Stimulated activated CD4-positive, alpha-beta T cell treated with anti-CD3 and anti-CD28 coated beads, Interleukin-15, amount 100 ng/mL, for 1 hour (primary cell): ENCODE measurements at places on chromosomes 1 and 21.

GRCh38 chr21:45806042-45806441 is 162.5 kb downstream of the PCBP3 start:
- no peak for DNase-seq

GRCh38 chr1:224724566-224724965 is 108.4 kb downstream of the CNIH3 start:
- no peak for DNase-seq

DNA sequence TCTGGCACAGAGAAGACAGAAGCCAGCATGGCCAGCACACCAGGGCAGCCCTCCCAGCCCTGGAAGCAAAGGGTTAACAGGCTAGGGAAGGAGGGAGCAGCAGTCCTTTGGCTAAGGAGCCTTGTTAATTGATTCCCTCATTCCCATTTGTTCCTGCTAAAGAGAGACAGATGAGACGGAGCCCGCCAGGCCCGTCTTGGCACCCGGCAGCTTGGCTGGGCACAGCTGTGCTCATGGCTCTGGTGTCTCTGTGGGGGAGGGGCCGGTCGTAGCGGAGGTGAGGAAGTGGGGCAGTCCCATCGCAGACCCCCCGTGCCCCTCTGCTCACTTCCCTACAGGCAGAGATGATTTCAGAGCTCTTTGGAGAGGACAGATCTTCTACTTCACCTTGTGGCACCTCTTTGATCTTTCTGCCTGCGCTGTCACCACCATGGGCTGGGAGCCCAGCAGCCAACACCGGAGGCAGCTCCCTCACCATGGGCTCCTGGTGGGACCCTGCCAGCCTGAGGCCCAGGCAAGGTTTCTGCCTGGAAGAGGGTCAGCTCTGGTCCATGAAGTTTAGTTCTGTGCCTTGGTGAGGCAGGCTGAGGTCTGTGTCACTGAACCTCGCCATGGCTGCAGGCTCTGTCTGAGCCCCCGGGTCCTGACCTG is 38.0 kb downstream of the FOXO6 start:
- DNase-seq, result no peak

DNA sequence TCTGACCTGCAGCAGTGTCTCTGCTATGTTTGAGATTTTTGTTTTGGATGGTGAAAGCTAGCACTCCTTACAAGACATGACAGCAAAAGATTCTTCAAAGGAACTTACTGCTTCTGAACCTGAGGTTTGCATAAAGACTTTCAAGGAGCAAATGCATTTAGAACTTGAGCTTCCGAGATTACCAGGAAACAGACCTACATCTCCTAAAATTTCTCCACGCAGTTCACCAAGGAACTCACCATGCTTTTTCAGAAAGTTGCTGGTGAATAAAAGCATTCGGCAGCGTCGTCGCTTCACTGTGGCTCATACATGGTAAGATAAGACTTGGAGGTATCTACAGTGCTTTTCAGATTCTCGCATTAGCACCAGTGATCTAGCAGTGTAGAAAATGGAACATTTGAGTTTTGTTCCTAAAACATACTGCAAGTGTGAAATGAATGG is 200.2 kb downstream of the PDE4B start:
- DNase-seq, result no peak

- DNase-seq, result no peak
Measured at GRCh38 chr1:100810360-100810759, 84.3 kb downstream of the EXTL2 start.

GRCh38 chr1:19067182-19067911 is 110.9 kb upstream of the IFFO2 start:
- no peak for DNase-seq

DNA sequence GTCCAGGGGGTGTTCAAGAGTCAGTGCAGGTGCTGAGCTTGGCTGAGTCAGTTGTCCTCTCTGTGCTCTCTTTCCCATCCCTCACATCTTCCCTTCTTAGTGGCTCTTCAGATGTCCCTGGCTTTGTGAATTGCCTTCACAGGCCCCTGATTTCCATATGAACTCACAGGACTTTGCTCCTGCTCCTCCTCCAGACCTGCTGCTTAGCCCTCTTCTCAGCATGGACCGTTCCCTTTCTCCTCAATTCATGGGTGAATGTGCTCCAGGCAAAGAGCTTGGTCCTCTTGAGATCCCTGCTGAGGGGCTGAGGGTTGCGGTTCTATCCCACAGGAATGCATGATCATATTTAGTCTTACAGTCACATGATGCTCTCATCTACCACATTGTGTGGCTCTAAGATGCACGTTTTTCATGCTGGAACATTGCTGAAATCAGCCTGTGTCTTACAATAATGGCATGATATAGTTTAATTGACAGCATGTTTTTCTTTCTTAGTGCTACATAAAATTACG is 30.5 kb downstream of the CACNA1E start:
- DNase-seq, result no peak

GRCh38 chr1:214553142-214553710 is 1.8 kb upstream of the PTPN14 start:
- no peak for DNase-seq

DNA sequence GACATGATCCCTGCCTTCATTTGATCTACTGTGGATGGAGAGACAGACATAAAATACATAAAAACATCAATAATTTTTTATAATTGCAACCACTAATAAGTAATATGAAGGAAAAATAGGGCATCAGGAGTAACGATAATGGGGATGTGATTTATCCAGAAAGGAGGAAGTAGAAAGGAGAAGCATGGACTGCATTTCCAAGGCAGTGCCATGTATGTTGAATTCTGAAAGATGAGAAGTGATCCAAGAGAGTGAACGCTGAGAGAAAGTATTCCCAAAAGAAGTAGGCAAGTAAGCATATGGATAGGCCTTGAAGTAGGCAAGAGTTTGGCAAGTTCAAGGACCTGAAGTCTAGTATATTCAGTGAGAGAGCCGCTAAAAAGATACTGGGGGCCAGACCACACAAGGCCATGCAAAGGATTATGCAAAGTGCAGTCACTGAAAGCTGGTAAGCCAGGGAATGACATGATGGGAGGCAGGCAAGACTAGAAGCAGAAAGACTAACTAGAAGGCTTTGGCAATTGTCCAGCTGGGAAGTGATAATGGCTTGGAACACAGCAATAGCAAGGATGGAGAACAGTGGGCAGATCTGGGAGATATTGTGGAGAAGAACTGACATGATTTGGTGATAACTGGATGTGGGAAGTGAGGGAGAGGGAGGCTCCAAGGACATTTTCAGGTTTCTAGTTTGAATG is 85.9 kb downstream of the TM2D1 start:
- DNase-seq, result no peak
